Chondrocyte (in vitro differentiated cells): ENCODE measurements at places on chromosomes 6 and 20. TPM values are rescaled to one million over a fixed set of nuclear protein-coding genes. Genes with fewer than 3 reads are reported as not detected.

DNA sequence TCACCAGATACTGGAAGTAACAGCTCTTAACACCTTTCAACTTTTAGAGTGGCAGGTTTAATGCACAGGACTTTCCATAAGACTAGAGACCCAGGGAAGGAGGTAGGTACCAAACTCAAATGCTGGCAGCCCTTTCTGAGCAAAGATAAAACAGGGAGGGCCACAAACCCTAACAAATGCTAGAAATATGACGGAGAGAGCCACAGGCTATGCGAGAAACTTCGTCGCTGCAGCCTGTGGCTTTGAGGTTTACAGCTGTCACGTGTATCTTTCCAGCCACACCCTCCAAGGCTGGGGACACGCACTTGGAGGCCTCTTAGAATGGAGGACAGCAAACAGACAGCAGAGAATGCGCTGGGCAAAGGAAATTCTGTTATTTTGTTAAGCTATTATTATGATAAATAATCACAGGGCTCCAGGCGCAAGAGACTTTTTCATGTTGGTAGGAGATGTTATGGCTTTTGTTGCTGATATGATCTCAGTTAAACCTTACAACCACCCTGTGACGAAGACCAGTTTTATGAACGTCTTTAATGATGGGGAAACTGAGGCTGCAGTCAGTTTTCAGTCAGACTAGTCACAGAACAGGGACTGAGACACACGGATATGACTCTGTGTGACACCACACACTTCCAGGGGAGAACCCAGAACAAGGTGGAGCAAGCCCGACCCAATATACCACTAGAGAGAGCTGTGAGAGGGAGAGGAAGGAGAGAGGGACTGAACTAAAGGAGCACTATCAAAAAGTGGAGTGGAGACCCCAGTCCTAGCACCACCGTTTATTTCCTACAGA is 2.0 kb downstream of the TRAM2 start:
- H3K4me3 ChIP-seq: peak overlapping the region; percentile 98
- H3K27ac ChIP-seq: peak overlapping the region; percentile 96
- H3K36me3 ChIP-seq: peaks cover 5% of the 10 kb centered on the region

GRCh38 chr20:4875578-4876067 is 125.7 kb downstream of the SLC23A2 start:
- DNase-seq: no peak
- no peak overlapping the region for H3K4me3 ChIP-seq
- H3K4me1 ChIP-seq: peaks cover 4% of the 10 kb centered on the region

DNA sequence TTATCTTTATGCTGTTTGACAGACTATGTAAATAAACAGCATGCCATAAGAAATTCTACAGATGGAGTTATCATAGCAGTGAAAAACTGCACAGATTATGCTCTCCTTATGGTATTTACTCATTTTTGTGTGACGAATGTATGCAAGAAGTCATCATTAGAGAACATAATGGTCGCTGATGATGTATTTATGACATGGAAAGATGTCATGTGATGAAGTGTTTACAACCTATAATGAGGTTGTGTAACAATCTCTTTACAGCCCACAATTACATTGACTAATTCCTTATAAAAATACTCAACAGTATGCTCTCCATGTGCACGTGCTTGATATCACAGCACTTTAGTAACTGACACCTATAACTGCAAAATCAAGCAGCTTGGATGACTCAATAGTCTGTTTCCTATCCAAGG is 192.4 kb downstream of the BMP2 start:
- no peak overlapping the region for H3K27ac ChIP-seq
- no peak overlapping the region for H3K4me3 ChIP-seq
- no peak for DNase-seq
- peaks cover 1% of the 10 kb centered on the region for H3K36me3 ChIP-seq
- H3K27me3 ChIP-seq: no peaks in the 10 kb centered on the region

DNA sequence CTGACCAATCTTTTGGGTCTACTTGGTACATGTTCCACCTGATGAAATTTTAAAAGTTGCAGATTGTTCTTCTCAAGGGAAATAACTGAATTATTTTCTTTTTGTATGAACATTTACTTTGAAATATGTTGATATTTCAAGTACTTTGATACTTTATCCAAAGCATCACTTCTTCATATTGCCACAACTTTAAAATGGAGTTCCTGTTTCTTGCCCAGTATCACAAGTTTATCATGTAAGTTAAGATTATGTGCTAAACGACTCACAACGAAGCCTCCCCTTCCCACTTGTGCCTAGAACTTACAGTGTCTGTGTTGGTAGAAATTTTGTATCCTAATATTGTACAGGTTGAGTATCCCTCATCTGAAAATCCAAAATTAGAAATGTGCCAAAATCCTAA is 108.4 kb downstream of the ARID1B start:
- H3K27me3 ChIP-seq: no peaks in the 10 kb centered on the region
- peaks cover 47% of the 10 kb centered on the region for H3K4me1 ChIP-seq
- no peak overlapping the region for H3K4me3 ChIP-seq

DNA sequence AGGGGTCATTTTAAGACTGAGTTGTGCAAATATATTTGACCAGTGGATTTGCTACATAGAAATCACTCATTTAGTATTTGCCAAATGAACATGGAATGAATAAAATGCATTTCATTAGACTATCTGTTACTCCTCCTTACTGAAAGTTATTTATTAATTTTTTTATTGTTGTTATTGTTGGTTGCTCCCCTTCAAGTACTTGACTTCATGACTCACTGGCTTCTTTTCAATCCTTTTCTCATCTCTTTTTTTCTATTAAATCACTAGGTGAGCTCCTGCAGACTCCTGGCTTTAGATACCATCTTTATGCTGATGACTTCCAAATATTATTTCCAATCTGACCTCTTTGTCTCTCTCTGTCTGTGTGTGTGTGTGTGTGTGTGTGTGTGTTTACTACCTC is 192.2 kb upstream of the FAM83B start:
- H3K4me3 ChIP-seq: no peak overlapping the region
- no peak overlapping the region for H3K27ac ChIP-seq
- no peak for DNase-seq
- peaks cover 10% of the 10 kb centered on the region for H3K27me3 ChIP-seq
- no peaks in the 10 kb centered on the region for H3K36me3 ChIP-seq
- H3K4me1 ChIP-seq: no peaks in the 10 kb centered on the region

DNA sequence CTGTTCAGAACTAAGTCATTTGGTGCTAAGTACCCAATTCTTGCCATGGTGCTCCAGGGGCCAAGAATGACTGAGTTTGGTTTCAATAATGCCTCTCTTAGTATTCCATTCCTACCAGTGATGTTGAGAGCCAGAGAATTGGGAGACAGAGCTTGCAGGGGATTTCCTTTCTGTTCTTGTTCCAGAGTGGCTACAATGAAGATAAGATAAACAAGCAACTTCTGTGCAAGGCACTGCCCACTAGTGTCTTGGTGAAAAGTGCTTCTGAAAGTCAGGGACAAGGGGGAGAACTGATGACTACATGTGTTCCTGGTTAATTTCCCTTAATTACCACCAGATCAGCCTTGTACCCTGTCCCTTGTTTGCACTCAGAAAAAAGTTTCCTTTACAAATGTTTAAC is 421.6 kb downstream of the BCKDHB start:
- no peaks in the 10 kb centered on the region for H3K27me3 ChIP-seq
- no peak overlapping the region for H3K4me3 ChIP-seq
- peaks cover 18% of the 10 kb centered on the region for H3K4me1 ChIP-seq
- DNase-seq: no peak
- H3K36me3 ChIP-seq: no peaks in the 10 kb centered on the region

DNA sequence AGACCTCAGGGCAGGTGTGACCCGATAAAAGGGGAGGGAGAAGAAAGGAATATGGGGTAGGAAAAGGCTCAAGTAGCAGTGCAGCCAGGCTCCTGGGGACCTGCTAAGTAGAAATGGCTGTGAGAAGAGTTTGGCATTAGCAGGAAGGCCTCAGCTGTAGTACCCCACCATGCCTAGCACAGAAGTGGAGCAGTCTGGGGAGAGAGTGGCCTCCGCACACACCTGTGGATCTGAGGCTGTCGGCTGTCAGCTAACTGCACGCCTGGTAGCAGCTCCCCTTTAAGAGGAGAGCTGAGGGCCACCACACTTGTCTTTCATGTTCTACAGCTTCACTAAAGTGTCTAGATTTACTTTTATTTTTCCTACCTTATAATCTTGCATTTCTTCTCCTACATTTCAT is 24.6 kb downstream of the PDE7B start:
- H3K27me3 ChIP-seq: no peaks in the 10 kb centered on the region
- H3K36me3 ChIP-seq: no peaks in the 10 kb centered on the region
- no peak overlapping the region for H3K27ac ChIP-seq
- H3K4me3 ChIP-seq: no peak overlapping the region
- peaks cover 20% of the 10 kb centered on the region for H3K4me1 ChIP-seq

DNA sequence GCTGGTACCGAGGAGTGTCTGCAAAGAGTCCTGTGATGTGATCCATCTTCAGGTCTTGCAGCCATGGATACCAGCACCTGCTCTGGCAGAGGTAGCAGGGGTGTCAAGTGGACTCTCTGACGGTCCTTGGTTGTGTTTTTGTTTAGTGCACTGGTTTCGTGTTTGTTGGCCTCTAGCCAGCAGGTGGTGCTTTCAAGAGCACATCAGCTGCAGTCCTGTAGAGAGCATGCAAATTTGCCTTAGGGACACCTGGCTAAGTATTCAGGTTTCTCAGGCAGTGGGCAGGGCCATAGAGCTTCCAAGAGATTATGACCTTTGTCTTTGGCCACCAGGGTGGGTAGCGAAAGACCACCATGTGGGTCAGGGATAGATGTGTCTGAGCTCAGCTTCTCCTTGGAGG is 14.5 kb upstream of the RGS17 start:
- no peak overlapping the region for H3K4me3 ChIP-seq
- H3K4me1 ChIP-seq: no peaks in the 10 kb centered on the region
- DNase-seq: no peak
- H3K27ac ChIP-seq: no peak overlapping the region
- H3K27me3 ChIP-seq: peaks cover 12% of the 10 kb centered on the region
- no peaks in the 10 kb centered on the region for H3K36me3 ChIP-seq

DNA sequence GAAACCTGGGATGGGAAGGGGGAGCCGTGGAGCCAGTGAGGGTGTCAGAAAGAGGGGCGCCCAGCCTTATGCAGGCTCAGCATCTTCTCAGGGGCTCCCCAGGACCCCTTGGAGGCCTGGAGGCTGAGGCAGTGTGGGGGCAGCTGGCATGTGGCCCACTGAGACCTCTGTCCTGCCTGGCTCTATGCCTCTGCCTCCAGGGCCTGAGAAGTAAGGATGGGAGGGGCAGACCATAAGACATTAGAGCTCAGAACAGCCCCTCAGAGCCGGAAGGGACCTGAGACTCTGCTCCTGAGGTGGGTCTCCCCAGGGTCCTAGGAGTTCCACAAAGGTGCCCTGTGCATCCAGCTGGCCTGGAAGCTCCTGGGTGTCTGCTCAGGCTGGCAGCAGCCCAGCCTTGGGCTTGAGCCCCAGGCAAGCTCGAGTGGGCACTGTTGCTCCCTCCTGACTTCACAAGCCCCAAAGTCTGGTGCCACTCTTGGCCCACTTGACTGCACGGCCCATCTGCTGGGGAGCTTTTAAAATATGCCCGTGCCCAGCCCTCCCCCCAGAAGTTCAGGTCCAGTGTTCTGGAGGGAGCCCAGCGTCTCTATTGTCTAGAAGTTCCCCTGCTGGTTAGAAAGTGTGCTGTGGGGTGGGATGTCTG is 126.8 kb downstream of the GRM4 start:
- DNase-seq: peak; percentile 55
- no peaks in the 10 kb centered on the region for H3K4me1 ChIP-seq
- H3K4me3 ChIP-seq: no peak overlapping the region
- no peaks in the 10 kb centered on the region for H3K36me3 ChIP-seq

DNA sequence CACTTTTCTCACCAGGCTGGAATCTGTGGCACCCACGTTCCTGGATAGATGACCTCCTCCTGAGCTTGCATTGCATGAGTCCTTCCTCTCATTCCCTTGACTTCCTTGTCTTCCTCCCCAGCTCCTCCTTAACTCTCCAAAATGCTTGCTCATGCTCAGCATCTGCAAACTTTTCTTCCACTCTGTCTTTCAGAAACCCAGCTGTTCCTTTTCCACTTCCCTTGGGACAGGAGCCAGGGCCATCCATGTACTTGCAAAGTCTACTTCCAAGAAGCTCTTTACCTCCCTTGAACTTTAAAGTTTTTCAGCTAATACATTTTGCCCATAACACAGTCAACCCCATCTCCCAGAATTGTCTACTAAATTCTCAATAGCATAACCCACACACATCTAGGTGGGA is 861.7 kb downstream of the QKI start:
- H3K27me3 ChIP-seq: no peaks in the 10 kb centered on the region
- H3K4me3 ChIP-seq: no peak overlapping the region
- DNase-seq: no peak
- H3K27ac ChIP-seq: no peak overlapping the region

- no peak overlapping the region for H3K4me3 ChIP-seq
- no peaks in the 10 kb centered on the region for H3K36me3 ChIP-seq
- H3K4me1 ChIP-seq: no peaks in the 10 kb centered on the region
- peaks cover 18% of the 10 kb centered on the region for H3K27me3 ChIP-seq
Observed at GRCh38 chr20:4435225-4435624, 286.5 kb upstream of the PRND start.

DNA sequence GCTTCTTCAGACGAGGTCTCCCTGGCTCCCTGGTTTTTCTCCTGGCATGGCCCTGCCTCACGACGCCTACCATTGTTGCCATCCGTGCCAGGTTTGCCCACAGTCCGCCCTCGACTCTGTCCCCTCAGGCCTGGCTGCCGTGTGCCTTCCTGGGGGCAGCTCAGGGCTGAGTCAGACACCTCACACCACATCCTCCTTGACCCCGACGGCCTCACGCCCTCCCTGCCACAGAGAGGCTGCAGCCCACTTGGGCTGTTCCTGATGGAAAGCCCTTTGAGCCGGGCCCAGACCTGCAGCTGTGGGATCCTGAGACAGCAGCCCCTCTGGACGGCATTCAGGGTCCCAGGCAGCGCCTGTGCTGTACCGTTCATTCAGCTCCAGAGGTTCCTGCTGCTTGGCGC is 108.3 kb downstream of the PSMB1 start:
- H3K36me3 ChIP-seq: no peaks in the 10 kb centered on the region
- no peak overlapping the region for H3K27ac ChIP-seq
- peak; percentile 71 for DNase-seq

GRCh38 chr6:102742754-102743356 is 1349.3 kb downstream of the GRIK2 start:
- no peak for DNase-seq
- H3K4me1 ChIP-seq: no peaks in the 10 kb centered on the region
- no peaks in the 10 kb centered on the region for H3K27me3 ChIP-seq

GRCh38 chr6:155260686-155261085 is 3.1 kb upstream of the CLDN20 start:
- peaks cover 16% of the 10 kb centered on the region for H3K4me1 ChIP-seq
- DNase-seq: no peak
- H3K27ac ChIP-seq: no peak overlapping the region

The EEF1A2 gene
- 0.34 to 6.5 TPM (median 5.5 TPM) in 3 replicates for total RNA-seq

The SSTR4 gene
- 0.33 TPM in 1 of 3 replicates, not detected in the others for total RNA-seq

The NMBR gene
- not detected in 3 replicates for total RNA-seq

The IPCEF1 gene
- total RNA-seq: not detected in 3 replicates

The KCNG1 gene
- 2.9 to 14.6 TPM (median 13.0 TPM) in 3 replicates for total RNA-seq

The FOXC1 gene
- total RNA-seq: 84.2 to 125 TPM (median 84.4 TPM) in 3 replicates

The KIF13A gene
- 39.5 to 51.9 TPM (median 49.7 TPM) in 3 replicates for total RNA-seq

The SAMD10 gene
- 3.8 to 4.7 TPM (median 4.3 TPM) in 3 replicates for total RNA-seq
